ENCODE measurements at places on chromosomes 16 and 17. TPM values are rescaled to one million over a fixed set of nuclear protein-coding genes. Genes with fewer than 3 reads are reported as not detected.

- DNase-seq, result no peak
These were observed 372.5 kb downstream of the SNX29 start for GRCh38 chr16:12348733-12349704.

DNA sequence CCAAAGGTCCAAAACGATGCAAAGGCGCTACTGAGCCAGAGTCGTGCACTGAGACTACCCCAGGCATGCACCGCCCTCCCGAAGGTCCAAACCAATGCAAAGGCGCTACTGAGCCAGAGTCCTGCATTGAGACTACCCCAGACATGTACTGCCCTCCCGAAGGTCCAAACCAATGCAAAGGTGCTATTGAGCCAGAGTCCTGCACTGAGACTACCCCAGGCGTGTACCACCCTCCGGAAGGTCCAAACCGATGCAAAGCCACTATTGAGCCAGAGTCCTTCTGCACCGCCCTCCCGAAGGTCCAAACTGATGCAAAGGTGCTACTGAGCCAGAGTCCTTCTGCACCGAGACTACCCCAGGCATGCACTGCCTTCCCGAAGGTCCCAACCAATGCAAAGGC lies 27.1 kb downstream of the SLC43A2 start:
- no peak for DNase-seq

GRCh38 chr16:85025781-85026653 lies 1.6 kb upstream of the KIAA0513 start:
- no peak for DNase-seq

- no peak for DNase-seq
These were observed 14.9 kb upstream of the DHRS11 start for GRCh38 chr17:36576793-36577192.

DNA sequence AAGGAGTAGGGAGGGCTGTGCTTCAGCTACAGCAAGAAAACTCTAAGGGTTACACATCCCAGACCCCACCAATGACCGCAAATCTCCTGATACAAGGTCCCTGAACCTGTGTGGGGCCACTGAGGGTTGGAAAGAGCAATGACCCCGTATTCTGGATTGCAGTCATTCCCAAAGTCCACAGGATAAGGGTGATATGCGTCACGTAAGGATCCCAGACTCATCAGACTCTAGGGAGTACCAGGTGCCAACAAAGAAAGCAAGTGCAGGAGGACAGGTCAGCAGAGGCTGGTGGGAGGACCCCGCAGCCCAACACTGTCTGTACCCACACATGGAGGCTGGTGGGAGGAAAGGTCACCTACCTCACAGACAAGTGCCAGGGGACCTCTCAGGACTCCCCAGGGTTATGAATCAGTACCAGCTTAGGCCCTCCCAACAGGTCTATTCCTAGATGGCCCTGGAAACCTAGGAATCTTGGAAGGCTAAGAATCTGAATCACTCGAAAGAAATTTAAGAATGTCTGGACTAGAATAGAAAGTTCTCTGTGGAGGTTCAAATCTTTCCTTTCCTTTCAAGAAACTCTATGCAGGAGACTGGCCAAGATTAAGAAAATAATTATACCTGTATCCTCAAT lies 16.2 kb downstream of the PITPNA start:
- no peak for DNase-seq

- DNase-seq, result no peak
These were observed 7.2 kb downstream of the MRPL58 start for GRCh38 chr17:75019710-75020109.

DNA sequence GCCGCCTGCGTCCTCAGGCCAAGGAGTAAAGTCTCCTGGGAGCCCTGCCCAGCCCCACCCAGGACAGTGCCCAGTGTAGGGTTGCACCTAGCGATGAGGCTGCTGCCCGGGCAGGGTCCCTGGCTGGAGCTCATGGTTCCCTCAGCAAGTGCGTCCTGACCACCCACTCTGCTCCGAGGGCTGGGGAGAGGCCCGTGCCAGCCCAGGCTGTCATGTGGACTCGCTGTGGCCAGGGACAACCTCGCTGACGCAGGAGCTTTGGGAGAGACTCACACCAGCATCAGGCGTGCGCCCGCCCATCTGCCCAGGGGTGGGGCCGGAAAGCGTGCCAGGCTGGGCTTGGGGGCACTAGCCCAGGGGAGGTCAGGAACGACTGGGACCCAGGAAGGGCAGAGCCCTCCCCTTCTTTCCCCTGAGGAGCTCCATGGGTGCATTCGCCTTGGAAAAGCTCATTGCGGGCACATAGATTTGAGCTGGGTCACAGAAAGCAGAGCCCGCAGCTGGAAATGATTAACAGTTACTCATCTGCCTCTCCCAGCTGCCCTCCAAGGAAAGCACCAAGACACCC lies 19.7 kb downstream of the DPEP1 start:
- no peak for DNase-seq

- no peak for DNase-seq
These were observed 9.1 kb downstream of the SLC4A1 start for GRCh38 chr17:44258811-44259351.

DNA sequence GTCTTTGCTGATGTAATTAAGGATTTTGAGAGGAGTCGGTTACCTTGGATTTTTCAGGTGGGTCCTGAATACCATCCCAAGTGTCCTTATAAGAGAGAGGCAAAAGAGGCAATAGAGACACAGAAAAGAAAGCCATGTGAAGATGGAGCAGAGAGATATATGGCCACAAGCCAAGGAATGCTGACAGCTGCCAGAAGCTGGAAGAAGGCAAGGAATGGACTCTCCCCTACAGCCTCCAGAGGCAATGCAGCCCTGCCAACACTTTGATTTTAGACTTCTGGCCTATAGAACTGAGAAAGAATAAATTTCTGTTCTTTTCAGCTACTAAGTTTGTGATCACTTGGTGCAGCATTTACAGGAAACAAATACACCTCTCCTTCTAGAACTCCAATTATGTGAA lies 8.2 kb upstream of the RNFT1 start:
- no peak for DNase-seq

GRCh38 chr16:31243734-31244670 lies 15.8 kb upstream of the ITGAM start:
- no peak for DNase-seq

- no peak for DNase-seq
These were observed 5.3 kb upstream of the NF1 start for GRCh38 chr17:31089471-31089870.

- DNase-seq, result no peak
These were observed 7.4 kb upstream of the CIAO3 start for GRCh38 chr16:747978-748746.

- DNase-seq, result no peak
These were observed 479.1 kb downstream of the SLC39A11 start for GRCh38 chr17:72613396-72613795.

- no peak for DNase-seq
These were observed 138.3 kb downstream of the CHD9NB start for GRCh38 chr16:52914428-52914827.

DNA sequence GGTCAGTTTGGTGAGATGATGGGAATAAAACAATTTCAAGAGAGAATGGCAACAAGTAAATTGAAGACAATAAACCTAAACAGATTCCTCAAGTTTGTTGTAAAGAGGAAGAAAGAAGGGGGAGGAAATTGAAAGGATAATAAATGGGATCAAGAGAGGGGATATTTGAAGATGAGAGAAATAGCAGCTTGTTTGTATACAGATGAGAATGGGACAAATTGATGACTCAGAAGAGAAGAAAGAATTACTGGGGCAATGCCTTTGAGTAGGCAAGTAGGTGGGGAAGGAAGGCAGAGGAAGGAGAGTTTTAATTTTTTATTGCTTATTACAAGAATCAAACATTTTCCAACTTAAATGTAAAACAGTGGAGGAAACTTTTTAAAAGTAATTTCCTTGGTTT lies 98.3 kb downstream of the CHD9 start:
- no peak for DNase-seq

DNA sequence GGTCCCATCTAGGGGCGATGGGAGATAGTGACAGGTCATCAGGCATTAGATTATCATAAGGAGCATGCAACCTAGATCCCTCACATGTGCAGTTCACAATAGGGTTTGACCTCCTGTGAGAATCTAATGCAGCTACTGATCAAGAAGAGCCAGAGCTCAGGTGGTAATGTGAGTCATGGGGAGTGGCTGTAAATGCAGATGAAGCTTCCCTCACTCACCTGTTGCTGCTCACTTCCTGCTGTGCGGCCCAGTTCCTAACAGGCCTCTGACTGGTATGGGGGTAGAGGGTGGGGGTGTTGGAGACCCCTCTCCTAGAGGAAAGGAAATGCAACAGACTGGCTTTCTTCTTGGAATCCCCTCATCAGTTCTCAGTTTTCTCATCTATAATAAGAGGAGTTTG lies 131.4 kb downstream of the CA10 start:
- no peak for DNase-seq

- DNase-seq, result no peak
These were observed 39.0 kb downstream of the IQCK start for GRCh38 chr16:19757026-19757425.

DNA sequence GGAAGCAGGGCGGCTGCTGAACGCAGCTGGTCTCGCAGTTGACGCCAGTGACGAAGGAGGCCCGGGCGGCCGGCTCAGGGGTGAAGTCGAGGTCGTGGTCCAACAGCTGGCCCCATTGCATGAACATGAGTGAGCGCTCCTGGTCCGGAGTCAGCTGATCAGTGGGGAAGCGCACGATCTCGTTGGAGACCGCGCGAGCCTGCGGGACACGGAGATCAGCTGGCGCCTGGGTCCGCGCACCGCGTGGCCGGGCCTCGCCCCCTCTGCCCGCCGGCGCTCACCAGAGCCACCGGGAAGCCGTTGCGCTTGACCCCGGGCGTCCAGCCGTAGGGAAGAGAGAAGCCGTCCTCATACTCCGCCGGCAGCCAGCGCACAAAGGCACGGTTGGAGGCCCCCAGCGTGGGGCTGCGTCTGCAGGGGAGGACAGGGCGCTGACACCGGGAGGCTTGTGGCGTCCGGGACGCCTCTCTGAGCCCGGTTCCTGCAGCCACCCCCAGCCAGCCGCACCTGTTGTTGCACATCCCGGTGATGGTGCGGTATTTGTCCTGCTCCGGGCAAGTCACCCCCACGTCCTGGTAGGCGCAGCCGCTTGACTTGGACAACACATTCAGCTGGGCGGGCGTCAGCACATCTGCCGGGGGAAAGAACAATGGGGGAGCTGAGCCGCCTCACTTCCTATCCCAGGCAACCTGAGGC lies 1.6 kb downstream of the MPO start:
- DNase-seq, result peak; percentile 51

GRCh38 chr16:57462978-57463362 lies 491 bp downstream of the POLR2C start:
- DNase-seq, result no peak

- no peak for DNase-seq
These were observed 23.8 kb downstream of the C17orf100 start for GRCh38 chr17:6675201-6675825.

DNA sequence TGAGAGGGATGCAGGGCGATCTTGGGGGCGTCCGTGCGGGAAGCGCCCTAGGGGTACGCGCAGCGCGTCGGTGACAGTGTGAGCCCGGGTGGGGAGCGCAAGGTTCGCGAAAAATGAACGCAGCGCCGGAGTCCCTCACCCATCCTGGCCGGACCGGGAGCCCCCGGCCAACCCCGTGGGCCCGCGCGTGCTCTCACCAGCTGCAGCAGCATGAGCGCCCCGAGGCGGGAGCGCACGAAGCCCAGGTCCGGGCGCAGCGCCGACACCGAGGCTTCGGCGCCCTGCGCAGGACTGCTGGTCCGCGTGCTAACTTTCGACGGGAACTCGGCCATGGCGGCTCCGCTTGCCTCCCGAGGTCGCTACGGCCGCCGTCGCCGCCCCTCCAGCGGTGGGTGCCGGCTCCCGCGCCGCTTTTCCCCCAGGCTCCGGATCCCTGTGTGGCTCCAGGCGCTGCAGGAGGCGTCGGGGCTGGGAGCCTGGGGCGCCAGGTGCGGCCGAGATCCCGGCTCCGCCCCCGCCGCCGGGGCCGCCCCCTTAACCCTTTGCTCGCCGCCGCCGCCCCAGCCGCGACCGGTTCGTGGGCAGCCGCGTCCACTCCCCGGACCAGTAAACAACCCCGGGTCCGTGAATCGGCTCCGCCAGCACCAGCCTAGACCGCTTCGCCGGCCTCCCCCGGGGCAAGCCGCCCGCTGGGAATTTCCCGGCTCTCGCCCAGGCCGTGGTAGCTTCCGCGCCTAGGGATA lies at the start of gene PLLP:
PLLP (minus strand) TSS at position 464 of the 743 bp plus-strand sequence; CDS start at position 332, 132 bp downstream.
- DNase-seq, result no peak

DNA sequence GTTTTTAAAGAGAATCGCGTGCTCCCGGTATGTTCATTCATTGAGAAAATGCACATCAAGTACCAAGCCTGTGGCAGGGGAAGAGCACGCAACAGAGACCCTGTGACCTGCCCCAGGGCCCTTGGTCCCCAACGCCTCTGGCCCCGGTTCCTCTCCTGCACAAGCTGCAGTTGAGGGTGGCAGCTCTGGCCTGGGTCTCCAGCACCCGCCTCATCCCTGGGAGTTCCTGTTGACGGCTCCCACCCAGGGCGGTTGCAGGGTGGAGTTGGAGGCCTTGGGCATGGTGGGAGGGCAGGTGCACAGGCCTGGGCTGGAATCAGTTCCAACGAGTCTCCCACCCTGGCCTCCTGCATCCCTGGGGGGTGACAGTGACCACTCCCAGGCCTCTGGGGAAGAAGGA lies 5.0 kb downstream of the NECAB2 start:
- DNase-seq, result no peak

DNA sequence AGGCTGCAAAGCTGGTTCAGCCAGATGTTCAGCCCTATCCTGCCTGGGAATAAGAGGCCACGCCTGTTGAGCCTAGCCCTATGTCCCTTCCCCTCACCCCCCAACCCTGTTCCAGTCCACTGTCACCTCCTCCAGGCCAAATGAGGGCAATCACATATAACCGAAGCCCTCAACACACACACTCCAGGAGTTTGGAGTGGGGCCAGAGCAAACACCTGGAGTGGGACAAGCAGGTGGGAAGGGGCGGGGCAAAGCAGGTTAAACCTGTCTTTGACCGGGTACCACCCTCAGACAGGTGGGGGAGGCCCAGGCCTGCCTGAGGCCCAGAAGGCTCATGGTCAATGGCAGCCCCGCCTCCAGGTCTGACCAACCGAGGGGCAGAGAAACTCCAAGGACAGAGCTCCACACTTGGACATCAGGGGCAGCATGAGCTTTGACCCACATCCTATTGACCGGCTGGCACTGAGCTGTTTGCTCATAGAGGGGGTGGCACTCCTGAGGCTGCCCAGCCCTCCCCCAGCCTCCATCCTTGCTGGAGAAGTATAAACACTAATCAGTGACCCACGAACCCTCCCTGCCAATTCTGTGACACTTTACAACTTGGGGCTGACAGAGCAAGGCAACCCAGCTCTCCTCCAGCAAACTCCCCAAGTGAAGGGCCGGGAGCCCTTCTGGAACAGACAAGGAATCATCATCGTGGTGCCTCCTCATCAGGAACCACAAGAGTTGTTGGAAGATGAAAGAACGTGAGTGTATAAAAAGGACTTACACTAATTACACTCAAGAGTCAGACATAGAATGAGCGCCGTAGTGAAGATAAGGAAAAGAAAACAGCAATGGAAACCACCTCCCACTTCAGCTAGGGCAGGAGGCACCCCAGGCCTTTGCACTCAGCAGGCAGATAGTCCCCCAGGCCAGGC lies 1.5 kb downstream of the ESRP2 start:
- peak; percentile 69 for DNase-seq

- DNase-seq, result no peak
These were observed 23.1 kb upstream of the BAHCC1 start for GRCh38 chr17:81371910-81372760.

ASPA gene
- polyA plus RNA-seq, result 31.8 TPM

ZNF23 gene
- polyA plus RNA-seq, result 14.6 TPM

FBXO39 gene
- 0.19 TPM for polyA plus RNA-seq

CSNK1D gene
- 139 TPM for polyA plus RNA-seq

HS3ST3B1 gene
- 25.2 TPM for polyA plus RNA-seq

SOCS1 gene
- 9.1 TPM for polyA plus RNA-seq
